CD8-positive, alpha-beta memory T cell (primary cell): ENCODE measurements at places on chromosomes 4 and X. TPM values are rescaled to one million over a fixed set of nuclear protein-coding genes. Genes with fewer than 3 reads are reported as not detected.

DNA sequence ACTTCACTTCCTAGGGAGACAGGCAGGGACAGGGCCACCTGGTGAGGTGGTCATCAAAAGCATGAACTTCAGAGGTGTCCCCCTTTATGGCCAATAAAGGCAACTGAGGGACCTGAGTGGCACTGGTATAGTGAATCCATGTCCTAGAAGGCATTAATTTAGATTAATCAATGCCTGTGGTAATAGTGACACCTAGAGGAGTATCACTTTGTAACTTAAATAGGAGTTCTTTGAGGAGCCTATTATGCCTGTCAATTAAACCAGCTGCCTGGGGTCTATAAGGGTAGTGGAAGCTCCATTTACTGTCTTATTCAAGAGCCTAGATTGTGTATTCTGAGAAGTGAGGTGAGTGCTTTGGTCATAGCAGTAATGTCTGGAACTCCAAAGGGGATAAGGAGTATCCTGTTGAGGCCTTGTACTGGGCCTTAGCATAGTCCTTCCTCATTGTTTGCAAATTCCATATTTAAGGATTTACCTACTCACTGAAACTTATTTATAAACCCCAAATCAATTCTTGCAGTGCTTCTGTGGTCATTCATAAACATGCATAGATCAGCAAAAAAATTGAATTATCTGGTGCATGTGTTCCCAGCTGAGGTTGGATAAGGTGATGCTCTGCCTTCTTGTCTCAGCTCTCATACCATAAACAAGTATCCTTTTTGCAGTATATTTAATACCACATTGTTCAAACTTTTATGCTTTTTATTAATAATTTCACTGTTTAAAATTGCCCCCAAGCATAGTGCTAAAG, 213.8 kb upstream of the RADX start:
- DNase-seq = no peak
- H3K4me3 ChIP-seq = no peak overlapping the region
- H3K27me3 ChIP-seq = no peaks in the 10 kb centered on the region
- H3K36me3 ChIP-seq = no peaks in the 10 kb centered on the region
- no peak overlapping the region for H3K27ac ChIP-seq

Gene P2RY10
- 64.9 TPM for total RNA-seq

GRCh38 chr4:6777636-6778281, 4.8 kb upstream of the KIAA0232 start:
- H3K36me3 ChIP-seq = no peaks in the 10 kb centered on the region
- H3K4me1 ChIP-seq = peaks cover 36% of the 10 kb centered on the region
- H3K27ac ChIP-seq = peak overlapping the region; percentile 12
- DNase-seq = no peak
- no peak overlapping the region for H3K4me3 ChIP-seq

Gene NPNT
- total RNA-seq = not detected

Gene SYTL5
- total RNA-seq = not detected

Gene SEC31A
- 100 TPM for total RNA-seq

GRCh38 chr4:154643493-154643892, 31.0 kb upstream of the FGG start:
- no peak overlapping the region for H3K4me3 ChIP-seq
- H3K27ac ChIP-seq = no peak overlapping the region
- DNase-seq = no peak
- no peaks in the 10 kb centered on the region for H3K27me3 ChIP-seq

GRCh38 chr4:45241976-45242375, 515.6 kb upstream of the GNPDA2 start:
- no peak overlapping the region for H3K27ac ChIP-seq
- H3K4me1 ChIP-seq = no peaks in the 10 kb centered on the region
- no peak for DNase-seq

GRCh38 chr4:47374477-47374876, 89.0 kb downstream of the COMMD8 start:
- H3K4me3 ChIP-seq = no peak overlapping the region
- no peaks in the 10 kb centered on the region for H3K36me3 ChIP-seq
- no peak for DNase-seq
- no peak overlapping the region for H3K27ac ChIP-seq
- no peaks in the 10 kb centered on the region for H3K27me3 ChIP-seq

GRCh38 chr4:20532871-20533870, 167.1 kb upstream of the PACRGL start:
- DNase-seq = no peak
- H3K27me3 ChIP-seq = no peaks in the 10 kb centered on the region
- H3K4me1 ChIP-seq = no peaks in the 10 kb centered on the region

DNA sequence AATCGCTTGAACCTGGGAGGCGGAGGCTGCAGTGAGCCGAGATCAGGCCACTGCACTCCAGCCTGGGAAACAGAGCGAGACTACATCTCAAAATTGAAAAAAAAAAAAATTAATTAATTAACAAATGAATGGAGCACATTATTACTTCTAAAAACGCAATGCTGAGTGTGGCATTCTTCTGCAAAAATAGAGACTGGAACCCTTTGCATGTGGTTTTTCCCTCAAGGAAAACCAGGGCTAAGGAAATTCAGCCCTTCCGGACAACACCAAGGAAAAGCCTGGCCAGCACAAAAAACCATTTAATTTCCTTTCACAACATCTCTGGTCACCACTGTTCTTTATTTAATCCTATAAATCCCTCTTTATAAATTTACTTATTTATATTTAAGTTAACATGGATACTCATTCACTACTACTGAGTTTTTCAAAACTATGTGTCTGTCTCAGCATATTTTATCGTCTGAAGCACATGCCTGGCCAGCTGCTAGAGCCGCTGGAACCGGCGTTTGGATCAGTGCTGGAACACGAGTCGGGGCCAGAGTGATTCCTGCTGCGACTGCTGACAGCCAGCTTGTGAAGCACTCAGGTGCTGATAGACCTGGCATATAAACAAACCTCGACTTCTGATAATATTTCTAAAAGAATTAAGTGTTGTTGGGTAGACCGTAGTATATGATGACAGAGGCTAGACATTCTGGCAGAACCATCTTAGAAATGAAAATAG, 84.5 kb upstream of the WWC2 start:
- DNase-seq = no peak
- H3K4me3 ChIP-seq = no peak overlapping the region
- H3K36me3 ChIP-seq = no peaks in the 10 kb centered on the region
- H3K27me3 ChIP-seq = no peaks in the 10 kb centered on the region

GRCh38 chrX:1720836-1721235, 106.0 kb downstream of the ASMT start:
- H3K36me3 ChIP-seq = no peaks in the 10 kb centered on the region
- no peak overlapping the region for H3K27ac ChIP-seq
- no peaks in the 10 kb centered on the region for H3K4me1 ChIP-seq
- H3K27me3 ChIP-seq = no peaks in the 10 kb centered on the region
- DNase-seq = no peak

Gene SCD5
- 6.2 TPM for total RNA-seq

Gene PASD1
- not detected for total RNA-seq

DNA sequence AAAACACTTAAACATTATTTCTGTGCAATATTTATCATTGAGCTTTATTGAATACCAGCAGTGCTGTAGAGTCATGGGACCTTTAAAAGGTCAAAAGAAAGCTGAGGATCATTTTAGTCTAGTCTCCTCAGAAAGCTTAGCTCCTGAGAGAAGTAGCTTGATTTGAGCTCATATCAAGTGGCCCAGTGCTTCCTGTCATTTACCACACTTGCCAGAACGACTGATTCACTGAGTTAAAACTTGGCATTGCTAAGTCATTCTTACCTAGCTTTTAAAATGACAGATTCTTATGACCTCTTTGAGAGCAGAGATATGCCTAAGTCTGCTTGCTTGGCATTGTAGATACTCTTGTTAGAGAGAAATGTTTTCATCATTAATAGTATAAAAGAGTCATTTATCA, 15.2 kb downstream of the SEPTIN11 start:
- no peak for DNase-seq
- H3K36me3 ChIP-seq = no peaks in the 10 kb centered on the region
- no peak overlapping the region for H3K4me3 ChIP-seq
- no peaks in the 10 kb centered on the region for H3K27me3 ChIP-seq

Gene CXorf49
- not detected for total RNA-seq

Gene CLRN2
- total RNA-seq = not detected

DNA sequence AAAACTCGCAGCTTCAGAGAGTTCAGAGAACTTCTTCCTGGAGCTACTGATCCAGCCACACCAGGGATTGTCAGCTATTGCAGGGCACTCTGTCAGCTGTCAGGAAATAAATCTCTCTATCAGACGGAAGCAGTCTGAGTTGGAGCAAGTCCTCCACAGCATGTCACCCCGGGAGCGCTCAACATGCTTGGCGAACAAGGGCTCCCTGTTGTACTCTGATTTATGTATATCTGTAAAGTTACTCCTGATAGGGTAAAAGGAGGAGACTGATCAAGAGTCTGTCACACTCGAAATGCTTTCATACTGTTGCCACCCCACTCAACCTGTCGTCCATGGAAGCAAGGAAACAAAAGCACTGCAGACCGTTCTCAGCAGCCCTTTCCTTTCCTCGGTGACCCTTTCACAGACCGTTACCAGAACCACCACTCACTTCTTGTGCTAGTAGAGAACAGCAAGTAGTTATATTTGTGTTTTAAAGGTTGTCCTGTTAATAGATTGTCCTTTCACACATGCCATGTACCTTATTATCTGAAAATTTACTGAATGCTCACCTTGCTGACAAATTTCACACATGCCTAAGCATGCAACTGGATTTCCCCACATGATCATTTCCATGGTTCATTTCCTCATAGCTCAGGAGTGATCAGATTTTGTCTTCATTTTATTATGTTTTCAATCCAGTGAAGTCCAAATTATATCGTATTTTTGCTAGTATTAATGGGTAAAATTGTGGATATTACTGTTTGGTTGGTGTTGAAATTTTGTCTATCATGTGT, 2108.9 kb upstream of the TENM3 start:
- H3K4me3 ChIP-seq = no peak overlapping the region
- no peaks in the 10 kb centered on the region for H3K36me3 ChIP-seq
- H3K27me3 ChIP-seq = no peaks in the 10 kb centered on the region
- H3K27ac ChIP-seq = no peak overlapping the region

- H3K4me3 ChIP-seq = no peak overlapping the region
- H3K27me3 ChIP-seq = no peaks in the 10 kb centered on the region
- DNase-seq = no peak
- no peaks in the 10 kb centered on the region for H3K36me3 ChIP-seq
- H3K27ac ChIP-seq = no peak overlapping the region
- H3K4me1 ChIP-seq = no peaks in the 10 kb centered on the region
These were observed 24.9 kb downstream of the FGFBP1 start for GRCh38 chr4:15913631-15913970.

- no peaks in the 10 kb centered on the region for H3K36me3 ChIP-seq
- H3K4me1 ChIP-seq = no peaks in the 10 kb centered on the region
- no peak for DNase-seq
- H3K27me3 ChIP-seq = no peaks in the 10 kb centered on the region
- no peak overlapping the region for H3K27ac ChIP-seq
These were observed 136.4 kb upstream of the NDST4 start for GRCh38 chr4:115249808-115250207.

DNA sequence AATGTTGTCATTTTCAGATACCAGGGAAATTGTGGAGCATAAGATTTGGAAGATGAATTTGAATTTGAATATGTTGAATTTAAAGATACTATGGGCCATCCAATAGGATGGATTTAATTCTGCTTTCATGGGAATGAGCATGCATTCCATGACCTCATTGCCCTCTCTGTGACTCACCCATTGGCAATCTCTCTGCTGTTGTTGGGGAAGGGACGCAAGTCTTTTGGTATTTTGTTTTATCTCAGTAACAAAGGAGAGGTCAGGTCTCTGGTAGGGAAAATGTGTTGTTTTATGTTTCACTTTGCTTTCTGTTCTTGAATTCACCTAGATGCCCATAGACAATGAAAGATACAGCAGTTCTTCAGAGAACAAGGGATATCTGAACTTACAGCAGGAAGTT, 42.1 kb upstream of the MAGEA4 start:
- no peaks in the 10 kb centered on the region for H3K36me3 ChIP-seq
- H3K27ac ChIP-seq = no peak overlapping the region
- DNase-seq = no peak
- no peaks in the 10 kb centered on the region for H3K27me3 ChIP-seq
- H3K4me1 ChIP-seq = no peaks in the 10 kb centered on the region

DNA sequence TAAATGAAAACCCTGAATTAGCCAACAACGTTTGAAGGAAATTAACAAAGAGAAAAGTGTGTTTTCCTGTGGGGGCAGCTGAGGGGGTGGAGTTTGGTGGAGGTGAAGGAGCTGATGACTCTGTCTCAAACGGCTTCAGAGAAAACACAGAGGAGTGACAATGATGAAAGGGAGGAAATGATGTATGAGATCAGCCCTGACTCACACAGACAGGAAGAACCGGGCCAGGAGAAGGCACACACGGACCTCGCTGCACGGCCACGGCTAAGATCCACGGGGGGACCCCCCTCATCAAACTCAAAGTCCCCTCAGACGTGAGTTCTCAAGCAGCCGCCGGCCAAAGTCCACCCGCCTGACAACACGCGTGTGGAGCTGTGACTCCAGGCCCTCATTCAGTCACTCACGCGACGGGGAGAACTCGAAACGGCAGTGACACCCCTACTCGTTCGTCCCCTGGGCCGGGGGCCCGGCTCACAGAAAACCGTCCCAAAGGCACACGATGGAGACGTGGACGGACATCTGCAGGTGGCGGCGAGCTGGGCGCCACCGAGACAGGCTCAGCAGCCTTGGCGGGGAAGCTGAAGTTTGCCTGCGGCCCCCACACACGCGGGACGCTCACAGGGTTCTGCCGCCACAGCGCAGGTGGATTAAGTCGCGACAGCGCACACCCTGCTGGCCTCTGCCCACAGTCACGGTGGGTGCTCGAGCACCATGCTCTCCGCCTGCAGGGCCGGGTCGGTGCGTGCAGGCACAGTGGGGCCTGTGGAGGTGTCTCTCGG, 28.8 kb downstream of the PPP2R3B start:
- no peak overlapping the region for H3K4me3 ChIP-seq
- no peaks in the 10 kb centered on the region for H3K27me3 ChIP-seq
- DNase-seq = peak; percentile 55
- no peaks in the 10 kb centered on the region for H3K36me3 ChIP-seq
- peaks cover 17% of the 10 kb centered on the region for H3K4me1 ChIP-seq

GRCh38 chrX:129574214-129574613, 34.2 kb downstream of the OCRL start:
- H3K36me3 ChIP-seq = no peaks in the 10 kb centered on the region
- H3K27me3 ChIP-seq = no peaks in the 10 kb centered on the region
- H3K4me3 ChIP-seq = no peak overlapping the region
- H3K27ac ChIP-seq = no peak overlapping the region
- no peaks in the 10 kb centered on the region for H3K4me1 ChIP-seq

DNA sequence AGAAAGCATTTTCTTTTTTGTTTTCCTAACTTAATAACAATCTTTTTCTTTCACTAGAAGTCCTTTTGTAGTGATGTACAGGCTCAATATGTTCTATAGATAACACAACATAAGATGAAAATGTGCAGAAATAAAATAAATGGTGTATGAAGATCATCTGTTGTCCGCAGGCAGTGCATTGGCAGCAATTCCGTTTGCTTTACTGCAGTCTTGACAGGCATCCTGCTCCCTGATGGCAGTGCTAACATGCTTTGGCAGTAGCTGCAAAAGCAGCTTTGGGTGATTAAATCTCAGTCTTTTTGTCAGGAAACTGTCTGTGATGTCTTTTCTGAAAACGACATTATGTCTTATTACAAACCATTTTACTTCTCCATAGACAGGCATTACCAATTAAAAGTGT, 131.4 kb downstream of the TRAM1L1 start:
- H3K27ac ChIP-seq = no peak overlapping the region
- no peak for DNase-seq
- H3K27me3 ChIP-seq = no peaks in the 10 kb centered on the region
- H3K36me3 ChIP-seq = no peaks in the 10 kb centered on the region
